ENCODE measurements at places on chromosomes 6 and 20.

DNA sequence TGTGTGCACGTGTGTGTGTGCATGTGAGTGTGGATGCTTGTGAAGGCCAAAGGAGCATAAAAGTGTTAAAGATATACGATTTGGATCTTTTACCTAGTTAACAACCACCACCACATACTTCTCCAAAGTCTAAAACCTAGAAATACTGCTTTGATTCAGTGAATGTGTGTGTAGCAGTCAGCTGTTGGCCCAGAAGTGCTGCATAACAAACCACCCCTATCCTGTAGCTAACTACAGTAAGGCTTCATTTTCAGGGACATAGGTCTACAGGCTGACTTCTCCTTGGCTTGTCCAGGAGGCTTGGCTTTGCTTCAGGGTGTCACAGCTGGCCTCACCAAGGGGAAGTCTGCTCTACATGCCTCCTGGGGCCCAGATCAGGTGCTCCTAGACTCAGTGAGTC lies 2.4 kb upstream of the CST8 start:
- H3K27me3 ChIP-seq = no peaks in the 10 kb centered on the region
- no peaks in the 10 kb centered on the region for H3K4me1 ChIP-seq
- H3K4me3 ChIP-seq = no peak overlapping the region
- DNase-seq = no peak
- no peaks in the 10 kb centered on the region for H3K36me3 ChIP-seq

DNA sequence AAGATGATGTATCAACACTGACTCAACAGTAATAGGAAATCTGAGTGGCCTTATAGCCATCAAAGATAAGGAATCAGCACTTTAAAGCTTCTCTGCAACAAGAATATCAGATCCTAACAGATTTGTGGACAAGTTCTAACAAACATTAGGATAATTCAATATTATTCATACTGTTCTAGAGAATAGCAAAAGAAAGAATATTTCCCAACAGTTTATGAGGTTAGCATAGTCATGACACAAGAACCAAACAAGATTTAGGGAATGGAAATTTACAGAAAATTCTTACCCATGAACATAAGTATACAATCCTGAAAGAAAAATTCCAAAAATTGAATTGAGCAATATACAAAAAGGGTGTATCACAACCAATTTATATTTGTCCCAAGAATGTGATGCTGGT lies 64.3 kb upstream of the BTBD3 start:
- H3K36me3 ChIP-seq = no peaks in the 10 kb centered on the region
- DNase-seq = no peak
- no peaks in the 10 kb centered on the region for H3K27me3 ChIP-seq
- H3K4me1 ChIP-seq = peaks cover 8% of the 10 kb centered on the region
- H3K4me3 ChIP-seq = no peak overlapping the region
- H3K27ac ChIP-seq = no peak overlapping the region

- no peaks in the 10 kb centered on the region for H3K36me3 ChIP-seq
- H3K4me1 ChIP-seq = peaks cover 7% of the 10 kb centered on the region
- H3K27ac ChIP-seq = no peak overlapping the region
- no peaks in the 10 kb centered on the region for H3K27me3 ChIP-seq
These were observed 803 bp downstream of the MICB start for GRCh38 chr6:31498748-31499147.

DNA sequence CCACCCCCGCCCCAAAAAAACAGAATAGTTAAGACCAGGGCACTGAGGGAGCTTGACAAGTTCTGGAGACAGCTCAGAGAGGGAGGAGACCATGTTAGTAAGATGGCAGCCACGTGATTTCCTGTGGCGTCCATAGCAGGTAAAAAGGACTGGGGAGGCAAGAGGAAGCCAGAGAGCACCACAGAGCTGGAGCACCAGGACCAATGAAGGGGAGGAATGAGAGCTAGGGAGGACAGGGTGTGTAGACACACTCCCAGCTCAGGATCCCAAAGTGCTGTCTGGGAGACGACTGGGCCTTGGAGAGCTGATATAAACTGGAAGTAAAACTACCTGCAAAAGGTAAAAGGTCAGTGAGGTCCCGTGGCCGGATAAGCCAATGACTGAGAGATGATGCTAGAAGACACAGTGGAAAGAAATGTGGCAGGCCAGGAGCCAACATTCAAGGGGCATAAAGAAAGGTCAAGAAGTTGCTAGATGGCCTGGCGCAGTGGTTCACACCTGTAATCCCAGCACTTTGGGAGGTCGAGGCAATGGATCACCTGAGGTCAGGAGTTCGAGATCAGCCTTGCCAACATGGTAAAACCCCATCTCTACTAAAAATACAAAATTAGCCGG lies 39.0 kb downstream of the SLC23A2 start:
- no peaks in the 10 kb centered on the region for H3K36me3 ChIP-seq
- H3K27me3 ChIP-seq = no peaks in the 10 kb centered on the region
- H3K27ac ChIP-seq = no peak overlapping the region

GRCh38 chr6:133380723-133381122 lies 139.6 kb downstream of the EYA4 start:
- H3K36me3 ChIP-seq = no peaks in the 10 kb centered on the region
- H3K4me1 ChIP-seq = no peaks in the 10 kb centered on the region
- H3K27ac ChIP-seq = no peak overlapping the region

DNA sequence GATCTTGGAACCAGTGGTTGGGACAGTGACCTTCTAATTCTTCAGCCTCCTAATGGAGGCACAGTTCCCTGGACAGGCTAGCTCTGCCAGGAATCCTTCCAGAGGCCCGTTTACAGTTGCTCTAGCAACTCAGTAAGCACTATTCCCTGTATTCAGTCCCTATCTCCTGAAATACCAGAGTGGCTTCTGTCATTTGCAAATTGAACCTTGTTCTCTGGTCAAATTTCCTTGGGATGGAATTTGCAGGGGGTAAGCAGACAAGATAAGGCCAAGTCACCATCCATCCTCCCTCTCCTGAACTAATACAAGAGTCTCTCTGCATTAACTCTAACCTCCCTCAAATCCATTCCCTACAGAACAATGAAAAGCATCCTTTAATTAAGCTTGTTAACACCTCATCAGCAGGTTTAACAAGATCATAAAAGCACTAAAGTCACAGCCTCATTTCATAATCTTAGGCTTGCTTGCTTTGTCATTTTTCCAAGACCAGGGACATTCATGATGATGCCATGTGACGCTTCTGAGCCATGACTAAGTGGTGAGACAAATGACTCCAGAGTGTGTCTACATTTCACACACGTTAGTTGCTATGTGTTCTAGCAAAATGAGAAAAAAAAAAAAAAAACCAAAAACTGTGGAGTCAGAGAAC lies 37.1 kb downstream of the SLC22A23 start:
- H3K36me3 ChIP-seq = no peaks in the 10 kb centered on the region
- H3K4me1 ChIP-seq = peaks cover 7% of the 10 kb centered on the region
- DNase-seq = no peak
- H3K27me3 ChIP-seq = no peaks in the 10 kb centered on the region
- no peak overlapping the region for H3K27ac ChIP-seq

DNA sequence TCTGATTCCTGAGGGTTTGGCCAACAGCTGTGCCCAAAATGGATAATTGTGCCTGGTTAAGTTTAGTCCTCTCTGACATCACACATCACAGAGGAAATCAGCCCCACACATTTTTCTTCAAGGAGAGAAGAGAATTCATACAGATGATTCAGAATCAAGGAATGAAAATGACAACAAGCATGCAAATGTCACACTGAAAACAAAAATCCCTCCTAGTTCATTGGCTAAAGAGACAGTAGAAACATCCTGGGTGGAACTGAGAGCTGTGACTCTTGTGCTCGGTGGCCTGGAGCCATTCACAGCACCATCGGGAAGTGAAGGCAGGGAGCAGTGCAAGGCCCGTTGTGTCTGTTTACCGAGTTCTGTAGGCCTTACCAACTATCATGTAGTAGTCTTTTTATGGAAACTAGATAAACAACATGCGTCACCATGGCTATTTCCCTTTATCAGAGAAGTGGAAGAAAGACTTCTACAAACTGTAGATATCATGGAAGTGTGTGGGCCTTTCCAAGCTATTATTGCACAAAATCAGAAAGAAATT lies 81.7 kb upstream of the TENT5A start:
- no peak overlapping the region for H3K4me3 ChIP-seq
- H3K27me3 ChIP-seq = no peaks in the 10 kb centered on the region
- no peak for DNase-seq
- H3K36me3 ChIP-seq = no peaks in the 10 kb centered on the region
- H3K27ac ChIP-seq = no peak overlapping the region
